ENCODE measurements at places on chromosomes 4 and X.

DNA sequence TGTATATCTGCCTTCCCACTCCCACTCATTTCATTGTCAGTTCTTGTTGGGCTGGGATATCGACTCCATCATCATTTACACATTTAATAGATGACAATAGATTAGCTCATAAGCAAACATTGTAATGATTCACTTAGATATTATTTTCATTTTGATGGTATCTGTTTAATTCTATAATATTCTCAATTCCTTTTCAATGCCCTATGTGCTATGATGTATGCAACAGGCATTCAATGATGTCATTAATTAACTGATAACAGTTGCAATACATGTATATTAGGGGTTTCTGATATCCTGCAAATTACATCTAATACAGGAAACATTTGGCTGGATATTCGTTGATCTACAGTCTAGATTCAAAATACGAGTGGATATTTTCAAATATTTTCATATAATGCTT lies 850.5 kb downstream of the CCSER1 start:
- DNase-seq = no peak

GRCh38 chr4:10736895-10737294 lies 52.3 kb upstream of the CLNK start:
- no peak for DNase-seq

GRCh38 chr4:38099908-38100407 lies 139.8 kb downstream of the PTTG2 start:
- DNase-seq = no peak

DNA sequence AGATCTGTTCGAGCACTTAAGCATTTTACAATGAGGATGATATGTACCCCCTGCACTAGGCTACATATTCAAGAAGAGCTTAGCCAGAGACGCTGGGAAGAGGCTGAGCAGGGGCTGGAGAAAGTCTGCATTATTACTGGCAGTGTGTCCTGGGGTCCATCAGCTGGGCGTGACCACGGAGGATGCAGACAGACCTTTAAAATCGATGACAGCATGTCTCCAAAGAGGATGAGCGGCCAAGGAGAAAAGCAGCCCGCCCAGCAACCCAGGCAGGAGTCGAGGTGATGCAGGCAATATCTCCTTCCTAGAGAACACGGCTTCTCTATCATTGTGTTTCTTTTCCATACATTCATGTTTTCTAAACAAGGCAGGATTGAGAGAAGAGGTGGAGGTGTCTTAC lies 300.7 kb downstream of the USP46 start:
- DNase-seq = no peak

GRCh38 chrX:20461576-20461975 lies 194.9 kb upstream of the RPS6KA3 start:
- no peak for DNase-seq

- DNase-seq = no peak
Observed at GRCh38 chrX:115679460-115679859, 118.5 kb downstream of the PLS3 start.

GRCh38 chr4:146398404-146398803 lies 123.3 kb downstream of the SLC10A7 start:
- DNase-seq = no peak

DNA sequence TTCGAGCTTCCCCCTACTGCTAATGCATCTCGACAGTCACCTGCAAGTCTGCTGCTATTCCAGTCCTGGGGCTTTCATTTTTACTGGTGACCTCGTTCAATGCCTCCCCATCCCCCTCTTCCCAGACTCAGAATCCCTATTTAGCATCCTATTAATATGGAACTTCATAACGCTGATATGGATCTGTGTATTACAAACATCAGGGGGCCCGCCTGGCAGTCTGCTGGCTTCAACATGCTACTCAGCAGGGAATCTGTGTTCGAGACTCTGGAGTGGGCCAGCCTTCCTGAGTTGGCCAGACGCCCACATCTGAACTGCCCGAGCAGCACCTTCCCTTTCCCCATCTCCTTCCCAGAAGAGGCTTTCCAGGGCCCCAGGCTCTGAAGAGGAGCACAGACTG lies 173.9 kb upstream of the PPARGC1A start:
- no peak for DNase-seq

GRCh38 chr4:73864961-73865360 lies 4.2 kb upstream of the CXCL1 start:
- DNase-seq = no peak

Data from stimulated activated CD4-positive, alpha-beta T cell treated with anti-CD3 and anti-CD28 coated beads, Interleukin-1b, Interleukin-23, amount 100 ng/mL, for 4 hours (primary cell).